Endothelial cell of umbilical vein (primary cell): ENCODE measurements at places on chromosomes 2 and 18. TPM values are rescaled to one million over a fixed set of nuclear protein-coding genes. Genes with fewer than 3 reads are reported as not detected.

Gene COBLL1
- total RNA-seq: 38.2 and 38.4 TPM in 2 replicates

Gene TM4SF20
- not detected in 2 replicates for total RNA-seq

Gene GCKR
- 0.27 and 1.2 TPM in 2 replicates for total RNA-seq

Gene MSTN
- not detected in 2 replicates for total RNA-seq

Gene SP5
- not detected in 2 replicates for total RNA-seq

Gene APLF
- 2.3 and 2.4 TPM in 2 replicates for total RNA-seq

Gene PDCD1
- not detected in 2 replicates for total RNA-seq

Gene ACMSD
- total RNA-seq: not detected in 2 replicates

Gene EPG5
- 20.6 and 25.6 TPM in 2 replicates for total RNA-seq

Gene SLC4A5
- total RNA-seq: 0.97 and 1.2 TPM in 2 replicates

Gene GPR45
- not detected in 2 replicates for total RNA-seq

DNA sequence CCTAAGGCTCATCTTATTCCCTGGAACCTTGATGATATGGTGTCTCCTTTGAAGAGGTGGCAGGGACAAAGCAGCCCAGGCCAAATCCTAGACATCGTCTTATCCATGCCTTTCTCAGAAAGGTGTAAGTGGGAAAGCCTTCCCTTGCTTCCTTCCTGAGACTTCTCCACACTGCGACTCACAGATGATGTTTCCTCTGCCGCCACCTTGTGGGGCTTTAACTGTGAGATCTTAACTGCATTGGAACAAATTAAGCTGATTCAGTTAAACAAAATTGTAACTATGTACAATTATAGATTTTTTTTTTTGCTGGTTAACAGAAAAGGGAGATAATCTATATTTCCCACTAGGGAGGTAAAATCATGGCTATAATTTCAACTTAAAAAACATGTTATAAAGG lies 10.0 kb upstream of the GCA start:
- H3K27me3 ChIP-seq: no peaks in the 10 kb centered on the region
- H3K27ac ChIP-seq: no peak overlapping the region
- no peaks in the 10 kb centered on the region for H3K4me1 ChIP-seq
- peak; percentile 35 for DNase-seq
- no peak overlapping the region for H3K4me3 ChIP-seq

- DNase-seq: no peak
- H3K4me3 ChIP-seq: no peak overlapping the region
- H3K27me3 ChIP-seq: no peaks in the 10 kb centered on the region
- no peaks in the 10 kb centered on the region for H3K4me1 ChIP-seq
- H3K36me3 ChIP-seq: peaks cover 11% of the 10 kb centered on the region
These were observed 16.8 kb downstream of the RPL31 start for GRCh38 chr2:101018934-101019333.

GRCh38 chr2:18046558-18047212 lies 168.2 kb downstream of the KCNS3 start:
- DNase-seq: no peak
- no peak overlapping the region for H3K27ac ChIP-seq
- no peak overlapping the region for H3K4me3 ChIP-seq
- no peaks in the 10 kb centered on the region for H3K27me3 ChIP-seq
- H3K4me1 ChIP-seq: no peaks in the 10 kb centered on the region

DNA sequence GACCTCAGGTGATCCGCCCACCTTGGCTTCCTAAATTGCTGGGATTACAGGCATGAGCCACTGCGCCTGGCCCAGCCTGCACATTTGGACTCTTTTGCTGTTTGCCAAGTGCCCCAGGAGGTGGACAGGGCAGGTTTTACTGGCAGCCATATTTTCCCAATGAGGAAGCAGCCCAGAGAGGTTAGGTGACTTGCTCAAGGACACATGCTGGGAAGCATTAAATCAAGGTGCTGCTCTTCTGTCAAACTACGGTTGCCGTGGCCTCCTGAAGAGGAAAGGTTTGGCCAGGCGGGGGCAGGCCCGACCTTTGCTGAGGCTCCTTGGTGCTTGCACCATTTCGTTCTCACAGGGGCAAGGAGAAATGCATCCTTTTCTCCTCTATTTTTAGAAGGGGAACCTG lies 44.0 kb downstream of the DNMT3A start:
- DNase-seq: no peak
- H3K36me3 ChIP-seq: no peaks in the 10 kb centered on the region
- no peak overlapping the region for H3K4me3 ChIP-seq
- H3K27ac ChIP-seq: no peak overlapping the region
- H3K27me3 ChIP-seq: no peaks in the 10 kb centered on the region
- peaks cover 26% of the 10 kb centered on the region for H3K4me1 ChIP-seq

- no peak overlapping the region for H3K27ac ChIP-seq
- H3K27me3 ChIP-seq: no peaks in the 10 kb centered on the region
- no peaks in the 10 kb centered on the region for H3K36me3 ChIP-seq
- H3K4me3 ChIP-seq: no peak overlapping the region
- DNase-seq: no peak
- H3K4me1 ChIP-seq: no peaks in the 10 kb centered on the region
These were observed 338.3 kb downstream of the GULP1 start for GRCh38 chr2:188629753-188630527.

GRCh38 chr18:44655435-44655834 lies 25.3 kb upstream of the SETBP1 start:
- no peaks in the 10 kb centered on the region for H3K4me1 ChIP-seq
- H3K36me3 ChIP-seq: no peaks in the 10 kb centered on the region
- H3K27ac ChIP-seq: no peak overlapping the region
- H3K4me3 ChIP-seq: no peak overlapping the region

DNA sequence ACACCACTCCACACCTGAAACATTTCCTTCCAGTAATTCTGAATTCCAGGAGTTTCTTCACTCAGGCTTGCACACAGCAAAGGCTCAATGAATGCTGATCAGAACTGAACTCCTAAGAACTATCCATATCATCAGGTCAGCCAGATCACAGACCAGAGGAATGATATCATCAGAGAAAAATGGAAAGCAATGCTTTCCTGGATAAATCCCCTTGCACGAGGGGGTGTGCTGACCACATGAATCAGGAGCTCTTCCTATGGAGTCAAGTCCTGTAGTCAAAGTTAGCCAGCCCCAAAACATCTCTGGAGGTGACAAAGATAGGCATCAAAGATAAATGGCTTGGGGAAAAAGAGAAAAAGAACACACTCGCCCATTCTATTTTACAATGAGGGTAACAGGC lies 83.8 kb upstream of the ACVR2A start:
- H3K27me3 ChIP-seq: no peaks in the 10 kb centered on the region
- H3K4me1 ChIP-seq: no peaks in the 10 kb centered on the region
- H3K27ac ChIP-seq: no peak overlapping the region
- H3K4me3 ChIP-seq: no peak overlapping the region

DNA sequence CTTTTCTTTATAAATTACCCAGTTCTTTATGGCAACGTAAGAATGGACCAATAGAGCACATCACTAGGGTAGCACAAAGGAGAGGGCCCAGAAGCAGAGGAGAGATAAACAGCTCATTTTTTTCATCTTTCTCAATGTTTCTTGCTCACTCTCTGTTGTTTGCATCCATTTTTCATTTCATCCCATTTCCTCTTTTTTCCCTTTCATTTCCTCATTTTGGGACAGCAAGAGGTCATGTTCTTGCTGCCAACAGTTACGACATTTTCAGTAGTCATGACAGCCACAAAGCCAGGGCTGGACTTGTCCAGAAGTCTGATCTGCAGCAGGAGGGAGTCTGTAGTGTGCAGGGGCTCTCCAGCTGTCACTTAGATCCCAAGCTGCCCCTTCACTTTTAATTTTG lies 52.7 kb upstream of the CYP1B1 start:
- no peak for DNase-seq
- no peaks in the 10 kb centered on the region for H3K36me3 ChIP-seq
- no peak overlapping the region for H3K4me3 ChIP-seq
- H3K4me1 ChIP-seq: no peaks in the 10 kb centered on the region

DNA sequence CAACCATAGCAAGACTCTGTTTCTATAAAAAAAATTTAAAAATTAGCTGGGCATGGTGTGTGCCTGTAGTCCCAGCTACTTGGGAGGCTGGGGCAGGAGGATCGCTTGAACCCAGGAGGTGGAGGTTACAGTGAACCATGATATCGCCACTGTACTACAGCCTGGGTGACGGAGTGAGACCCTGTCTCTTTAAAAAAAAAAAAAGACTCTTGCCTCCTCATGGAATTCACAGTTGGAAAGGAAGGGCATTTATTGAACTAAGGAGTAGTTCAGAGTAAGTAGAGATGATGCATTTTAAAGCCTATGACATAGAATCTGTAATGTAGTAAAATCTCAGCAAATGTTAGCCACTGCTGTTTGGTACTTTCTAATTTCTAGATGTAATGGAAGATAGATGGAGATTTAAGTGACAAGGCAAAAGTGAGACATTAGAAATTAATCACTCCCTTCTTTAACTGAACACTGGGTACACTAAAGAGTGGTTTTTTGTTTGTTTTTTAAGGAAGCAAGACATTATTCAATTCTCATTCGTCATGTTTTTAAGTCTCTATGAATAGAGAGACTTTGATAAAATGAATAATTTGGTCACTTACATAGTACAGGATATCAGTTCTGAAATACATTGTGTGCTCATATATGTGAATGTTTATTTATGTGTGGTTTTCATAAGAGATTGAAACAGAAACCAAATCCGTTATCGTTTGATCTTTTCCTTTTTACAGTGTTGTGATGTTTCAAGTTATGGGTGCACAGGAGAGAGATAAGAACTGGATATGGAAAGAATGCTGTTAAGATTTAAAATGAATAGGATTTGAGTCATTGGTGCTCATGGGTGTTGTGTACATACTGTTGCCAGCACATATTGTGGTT lies 186.1 kb upstream of the STON1 start:
- H3K27ac ChIP-seq: peak overlapping the region; percentile 86
- no peaks in the 10 kb centered on the region for H3K27me3 ChIP-seq
- H3K36me3 ChIP-seq: no peaks in the 10 kb centered on the region

GRCh38 chr2:229202646-229203045 lies 68.4 kb downstream of the PID1 start:
- no peak overlapping the region for H3K4me3 ChIP-seq
- no peaks in the 10 kb centered on the region for H3K4me1 ChIP-seq
- DNase-seq: no peak
- no peaks in the 10 kb centered on the region for H3K27me3 ChIP-seq
- no peaks in the 10 kb centered on the region for H3K36me3 ChIP-seq

GRCh38 chr2:3728104-3729054 lies 25.0 kb downstream of the DCDC2C start:
- H3K4me3 ChIP-seq: no peak overlapping the region
- no peak overlapping the region for H3K27ac ChIP-seq
- peak; percentile 61 for DNase-seq

DNA sequence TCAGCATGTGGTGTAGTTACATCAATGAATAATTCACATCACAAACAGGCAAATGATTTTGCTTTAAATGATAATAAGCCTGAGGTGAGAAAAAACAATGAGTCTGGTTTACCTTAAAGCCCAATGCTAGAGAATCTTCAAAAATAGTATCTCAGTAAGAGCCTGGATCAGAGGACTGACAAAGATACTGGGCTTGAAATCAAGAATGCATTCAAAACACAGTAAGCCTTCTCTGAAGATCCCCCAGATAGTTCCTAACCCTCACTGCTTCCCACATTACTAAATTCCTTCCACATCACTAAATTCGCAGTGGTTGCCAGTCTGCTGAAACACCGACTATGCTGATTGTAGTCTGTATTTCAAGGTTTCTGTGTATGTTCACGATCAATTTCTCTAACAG lies 514.9 kb downstream of the SUCLG1 start:
- H3K27ac ChIP-seq: no peak overlapping the region
- no peaks in the 10 kb centered on the region for H3K27me3 ChIP-seq
- no peak for DNase-seq
- H3K36me3 ChIP-seq: no peaks in the 10 kb centered on the region
- H3K4me3 ChIP-seq: no peak overlapping the region
- no peaks in the 10 kb centered on the region for H3K4me1 ChIP-seq
